ENCODE measurements at places on chromosomes 4 and X.

DNA sequence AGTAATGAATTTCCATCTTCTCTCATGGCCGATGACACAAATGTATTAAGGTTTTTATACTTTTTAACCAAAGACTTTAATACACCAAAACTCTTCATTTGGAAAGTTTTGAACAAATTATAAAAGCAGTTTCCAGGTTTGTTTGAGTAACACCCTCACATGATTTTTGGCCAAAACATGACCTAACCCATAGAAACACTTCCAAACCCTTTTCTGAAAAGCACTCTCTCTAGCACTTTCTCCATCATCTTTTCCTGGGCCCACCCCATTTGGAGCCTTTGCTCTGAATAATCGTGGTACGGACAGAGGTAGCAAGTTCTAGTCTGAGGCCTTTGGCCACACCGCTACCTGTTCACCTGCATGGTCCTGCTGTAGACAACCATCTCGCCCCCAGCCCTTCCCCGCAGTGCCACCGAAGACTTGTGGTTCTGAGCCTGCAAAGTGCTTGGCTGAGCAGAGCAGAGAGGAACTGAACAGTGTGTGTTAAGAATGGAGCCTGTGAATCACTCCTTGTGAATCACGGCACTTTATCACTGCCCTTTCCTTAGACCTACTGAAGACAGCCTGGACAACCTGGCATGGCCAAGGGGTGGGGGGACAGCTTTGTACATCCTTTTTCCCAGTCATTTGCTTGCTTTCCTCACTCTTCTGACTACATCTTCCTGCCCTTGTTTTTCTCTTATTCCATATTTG is 181.8 kb downstream of the PTTG2 start:
- peak; percentile 79 for DNase-seq

- no peak for DNase-seq
Observed at GRCh38 chrX:133232331-133232730, 14.2 kb upstream of the TFDP3 start.

GRCh38 chr4:95049551-95050233 is 291.9 kb downstream of the BMPR1B start:
- DNase-seq: no peak

GRCh38 chrX:13906093-13906492 is 89.2 kb upstream of the GPM6B start:
- DNase-seq: no peak

- DNase-seq: no peak
Observed at GRCh38 chr4:128538111-128538882, 250.7 kb upstream of the PGRMC2 start.

- no peak for DNase-seq
Observed at GRCh38 chr4:793093-793861, 32.7 kb downstream of the CPLX1 start.

- no peak for DNase-seq
Observed at GRCh38 chrX:50180073-50180940, 20.5 kb downstream of the AKAP4 start.

DNA sequence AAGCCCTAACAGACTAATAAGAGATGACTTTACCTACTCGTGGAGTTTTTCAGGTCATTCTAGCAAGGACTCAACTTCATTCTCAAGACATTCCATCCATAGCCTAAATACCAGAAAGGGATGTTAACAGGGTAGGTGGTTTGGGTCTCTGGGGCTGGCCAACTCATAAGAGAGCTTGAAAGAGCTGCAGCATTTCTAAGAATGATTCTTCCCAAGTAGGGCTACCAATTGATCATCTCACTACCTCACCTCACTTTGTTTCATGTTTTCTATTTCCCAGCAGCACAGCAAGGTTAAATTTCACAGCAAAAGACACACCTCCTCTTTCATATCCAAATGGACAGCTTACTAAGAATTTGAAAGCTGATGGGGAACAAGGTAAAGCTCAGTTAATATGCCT is 614.8 kb upstream of the DIPK2B start:
- DNase-seq: no peak

GRCh38 chr4:126404549-126404948 is 1089.8 kb downstream of the FAT4 start:
- peak; percentile 28 for DNase-seq

- no peak for DNase-seq
Observed at GRCh38 chr4:55758066-55758465, 61.5 kb upstream of the EXOC1L start.
